AG09309 (cell line): ENCODE measurements at places on chromosomes 12 and 14.
A peak's percentile ranks its signal among the peaks of the same experiment; 100 is the strongest.

GRCh38 chr14:71579331-71579730, 352.9 kb upstream of the RGS6 start:
- DNase-seq: no peak

GRCh38 chr14:79383475-79383874, 827.8 kb downstream of the DIO2 start:
- DNase-seq: no peak

GRCh38 chr12:132951649-132952048, 4.5 kb downstream of the ZNF605 start:
- no peak for DNase-seq

DNA sequence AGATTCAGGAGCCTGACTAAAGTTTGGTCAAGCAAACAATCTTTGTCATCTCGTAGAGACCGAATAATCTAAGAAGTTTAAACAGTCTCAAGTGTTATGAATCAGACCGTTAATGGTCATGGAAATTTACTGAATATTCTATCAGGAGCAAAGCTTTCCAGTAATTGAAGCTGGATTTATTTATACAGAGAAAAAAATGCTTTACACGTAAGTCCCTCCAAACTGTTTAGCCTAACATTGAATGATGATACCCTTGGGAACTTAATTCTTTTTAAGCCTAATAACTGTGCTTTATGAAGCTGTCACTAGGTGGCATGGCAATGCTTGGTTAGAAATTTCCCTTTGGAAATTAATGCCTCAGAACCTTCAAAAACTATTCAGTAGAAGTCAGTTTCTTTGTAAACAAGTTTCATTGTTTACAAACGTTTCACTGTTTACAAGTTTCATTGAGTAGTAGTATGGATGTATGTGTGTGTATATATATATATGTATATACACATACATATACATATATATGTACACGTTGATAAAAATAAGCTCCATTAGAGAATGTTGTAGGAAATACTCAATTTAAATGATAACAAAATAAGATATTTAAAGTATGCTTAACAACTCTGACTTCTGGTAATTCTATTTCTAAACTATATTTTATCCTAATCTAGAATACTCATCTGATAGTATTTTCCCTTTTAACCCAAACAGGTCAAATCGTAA, 32.1 kb downstream of the DEPDC4 start:
- peak; percentile 29 for DNase-seq

- DNase-seq: no peak
These were observed 15.5 kb downstream of the LHX5 start for GRCh38 chr12:113456199-113456598.

DNA sequence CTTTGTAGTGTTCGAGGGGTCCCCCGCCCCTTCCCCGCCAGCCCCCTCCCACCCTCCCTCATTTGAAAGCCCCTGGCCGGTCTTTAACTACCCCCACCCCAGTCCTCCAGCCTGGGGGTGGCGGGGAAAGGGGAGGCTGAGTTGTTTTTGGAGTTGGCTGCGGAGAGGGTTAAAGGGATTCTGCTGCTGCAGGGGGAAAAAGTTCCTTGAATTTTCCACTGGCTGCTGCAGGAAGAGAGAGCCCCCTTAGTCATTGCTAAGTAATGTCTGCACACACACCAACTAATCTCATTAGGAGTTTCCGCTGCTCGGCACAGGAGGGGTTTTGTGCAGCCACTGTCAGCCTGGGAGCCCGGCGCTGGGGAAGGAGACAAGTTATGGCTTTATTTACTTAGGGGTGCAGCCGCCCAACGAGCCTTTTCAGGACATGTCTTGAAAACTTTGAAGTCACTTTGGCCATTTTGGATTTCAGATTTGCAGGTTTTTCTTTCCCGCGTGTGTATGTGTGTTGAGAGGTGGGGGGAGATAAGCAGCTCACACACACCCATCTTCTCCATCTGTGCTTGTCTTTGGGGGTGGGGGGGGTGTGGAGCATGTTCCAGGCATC, 1.8 kb downstream of the ELK3 start:
- DNase-seq: no peak

DNA sequence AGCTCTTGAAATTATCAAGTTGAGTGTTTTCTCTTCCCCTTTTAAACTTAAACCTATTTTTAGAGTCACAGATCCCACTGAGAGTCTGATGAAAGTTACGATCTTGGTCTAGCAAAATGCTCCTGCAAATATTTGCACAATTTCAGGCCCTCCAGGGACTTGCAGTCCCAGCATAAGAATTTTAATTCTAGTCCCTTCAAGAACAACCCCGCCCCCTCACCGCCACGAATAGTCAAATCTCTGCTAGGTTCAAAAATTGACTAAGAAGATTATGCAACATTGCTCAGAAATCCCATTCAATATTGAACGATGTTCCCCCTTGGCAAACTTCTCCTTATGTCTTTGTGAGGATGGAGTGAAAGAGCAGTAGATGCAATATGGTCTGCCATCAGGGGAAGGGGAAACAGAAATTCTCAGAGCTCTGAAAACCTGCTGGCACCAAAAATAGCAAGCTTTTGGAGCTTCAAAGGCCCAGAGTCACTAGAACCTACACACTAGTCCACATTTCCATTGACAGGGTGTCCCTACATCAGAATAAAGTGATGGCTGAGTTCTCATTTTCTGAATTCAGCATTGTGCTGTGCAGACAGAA, 127.5 kb upstream of the CCDC175 start:
- DNase-seq: no peak

- DNase-seq: no peak
These were observed 36.2 kb upstream of the TUBA1C start for GRCh38 chr12:49228653-49229052.

GRCh38 chr14:104694475-104694950, 5.1 kb downstream of the INF2 start:
- DNase-seq: no peak

GRCh38 chr12:109597795-109598427, 24.3 kb downstream of the MVK start:
- DNase-seq: peak; percentile 29

DNA sequence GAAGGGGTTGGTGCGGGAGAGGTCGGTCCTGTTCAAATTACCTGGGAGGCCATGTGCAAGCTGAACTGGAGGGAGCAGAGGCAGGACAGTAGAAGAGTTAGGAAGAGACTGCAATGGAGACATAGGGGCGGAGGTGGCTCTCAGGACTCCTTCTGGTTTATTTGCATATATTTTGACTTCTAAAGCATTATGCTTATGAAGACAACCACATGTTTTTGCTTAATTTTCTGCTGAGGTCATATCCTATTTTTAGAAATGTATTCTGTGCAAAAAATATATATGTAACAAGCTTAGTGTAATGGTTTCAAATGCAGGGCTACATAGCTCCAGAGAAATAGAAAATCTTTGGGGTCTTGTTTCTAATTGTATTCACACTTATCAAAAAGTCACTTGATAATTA, 137.0 kb upstream of the MDM1 start:
- DNase-seq: no peak

- no peak for DNase-seq
These were observed 16.0 kb upstream of the SERPINA4 start for GRCh38 chr14:94545131-94545841.

GRCh38 chr14:24774187-24774915, 140.4 kb upstream of the GZMB start:
- DNase-seq: no peak

GRCh38 chr12:110349514-110350151, 53.9 kb downstream of the ANAPC7 start:
- DNase-seq: no peak

DNA sequence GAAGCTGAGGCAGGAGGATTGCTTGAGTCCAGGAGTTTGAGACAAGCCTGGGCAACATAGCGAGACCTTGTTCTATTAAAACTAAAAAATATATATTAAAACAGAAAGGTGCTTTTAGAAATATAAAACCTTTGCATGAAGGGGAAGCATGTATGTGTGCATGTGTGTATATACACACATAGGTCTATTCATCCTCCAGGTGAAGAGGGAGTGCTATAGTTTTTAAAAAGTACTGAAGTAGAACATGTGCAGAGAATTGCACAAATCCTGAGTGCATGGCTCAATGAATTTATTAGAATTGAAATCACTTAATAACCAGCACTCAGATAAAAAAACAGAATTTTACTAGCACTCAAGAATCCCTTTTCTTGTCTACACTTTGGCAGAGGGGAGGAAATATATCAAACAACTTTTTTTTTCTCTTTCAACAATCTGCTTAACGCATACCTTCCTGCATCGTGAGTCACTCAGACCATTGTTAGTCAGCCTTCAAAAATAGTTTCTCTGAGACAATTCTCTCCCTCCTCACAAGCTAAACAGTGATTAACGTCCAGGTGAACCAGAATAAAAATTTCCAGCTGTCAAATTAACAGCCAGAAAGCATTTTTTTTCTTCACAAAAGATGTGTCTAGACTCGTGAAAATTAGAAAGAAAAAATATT, 17.7 kb upstream of the NEDD1 start:
- DNase-seq: no peak

- no peak for DNase-seq
These were observed 80.2 kb upstream of the NUDT4 start for GRCh38 chr12:93297536-93297935.

- no peak for DNase-seq
These were observed 21.7 kb downstream of the XRCC3 start for GRCh38 chr14:103693515-103693914.

DNA sequence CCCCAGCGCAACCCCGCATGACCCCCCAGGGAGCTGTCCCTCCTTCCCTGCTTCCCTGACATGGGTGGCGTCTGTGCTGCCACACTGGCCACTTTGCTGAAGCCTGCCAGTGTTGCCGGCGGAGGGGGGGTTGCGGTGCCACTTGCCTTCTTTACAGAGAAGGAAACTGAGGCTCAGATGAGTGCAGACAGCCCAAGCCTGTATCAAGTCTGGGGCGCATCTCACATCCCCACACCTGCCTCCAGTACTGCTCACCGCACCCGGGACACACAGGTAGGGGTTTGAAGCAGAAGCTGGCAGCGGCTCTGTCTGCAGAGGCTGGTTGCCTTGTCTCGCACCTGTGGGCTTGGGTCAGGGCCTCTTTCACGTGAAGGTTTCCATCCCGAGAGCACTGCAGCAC, 104.7 kb upstream of the RTL1 start:
- DNase-seq: no peak

DNA sequence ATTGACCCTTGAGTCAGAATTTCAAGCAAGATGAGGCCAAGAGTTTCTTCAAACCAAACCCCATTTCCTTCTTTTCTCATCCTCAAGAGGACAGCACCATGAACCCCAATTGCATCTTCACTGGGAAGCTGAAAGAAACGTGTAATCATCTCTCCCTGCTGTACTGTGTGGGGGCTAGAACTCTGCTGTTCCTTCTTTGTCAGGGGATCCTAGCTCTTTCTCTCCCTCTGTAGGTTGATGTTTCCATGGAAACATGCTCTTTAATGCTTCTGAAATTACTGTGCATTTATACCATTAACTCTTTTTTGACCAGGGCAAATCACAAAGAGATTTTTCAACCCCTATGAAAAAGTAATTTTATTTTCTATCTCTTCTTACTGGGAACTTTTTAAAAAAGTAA, 295.1 kb downstream of the GRIN2B start:
- DNase-seq: no peak
